ENCODE measurements at places on chromosomes 2 and 18.

GRCh38 chr2:191740759-191741158 is 62.8 kb downstream of the NABP1 start:
- DNase-seq: no peak

DNA sequence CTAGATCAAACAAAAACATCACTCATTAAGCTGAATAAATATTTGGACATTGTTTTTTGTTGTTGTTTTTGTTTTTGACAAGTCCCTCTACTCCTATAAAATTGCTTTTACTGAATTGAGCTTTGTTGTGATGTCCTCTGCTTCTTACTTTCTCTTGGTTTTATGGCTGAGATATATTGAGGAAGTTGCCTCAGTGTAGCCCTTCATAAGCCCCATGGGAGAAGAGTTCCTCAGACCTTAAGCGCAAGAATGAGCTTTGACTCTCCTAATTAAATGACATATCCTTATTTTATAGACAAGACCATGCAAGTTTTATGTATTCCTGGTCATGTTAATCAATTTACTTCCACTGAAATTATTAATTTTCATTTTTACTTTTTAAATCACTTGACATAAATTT is 54.9 kb downstream of the CERKL start:
- no peak for DNase-seq

GRCh38 chr2:27746325-27746724 is 25.2 kb upstream of the MRPL33 start:
- no peak for DNase-seq

DNA sequence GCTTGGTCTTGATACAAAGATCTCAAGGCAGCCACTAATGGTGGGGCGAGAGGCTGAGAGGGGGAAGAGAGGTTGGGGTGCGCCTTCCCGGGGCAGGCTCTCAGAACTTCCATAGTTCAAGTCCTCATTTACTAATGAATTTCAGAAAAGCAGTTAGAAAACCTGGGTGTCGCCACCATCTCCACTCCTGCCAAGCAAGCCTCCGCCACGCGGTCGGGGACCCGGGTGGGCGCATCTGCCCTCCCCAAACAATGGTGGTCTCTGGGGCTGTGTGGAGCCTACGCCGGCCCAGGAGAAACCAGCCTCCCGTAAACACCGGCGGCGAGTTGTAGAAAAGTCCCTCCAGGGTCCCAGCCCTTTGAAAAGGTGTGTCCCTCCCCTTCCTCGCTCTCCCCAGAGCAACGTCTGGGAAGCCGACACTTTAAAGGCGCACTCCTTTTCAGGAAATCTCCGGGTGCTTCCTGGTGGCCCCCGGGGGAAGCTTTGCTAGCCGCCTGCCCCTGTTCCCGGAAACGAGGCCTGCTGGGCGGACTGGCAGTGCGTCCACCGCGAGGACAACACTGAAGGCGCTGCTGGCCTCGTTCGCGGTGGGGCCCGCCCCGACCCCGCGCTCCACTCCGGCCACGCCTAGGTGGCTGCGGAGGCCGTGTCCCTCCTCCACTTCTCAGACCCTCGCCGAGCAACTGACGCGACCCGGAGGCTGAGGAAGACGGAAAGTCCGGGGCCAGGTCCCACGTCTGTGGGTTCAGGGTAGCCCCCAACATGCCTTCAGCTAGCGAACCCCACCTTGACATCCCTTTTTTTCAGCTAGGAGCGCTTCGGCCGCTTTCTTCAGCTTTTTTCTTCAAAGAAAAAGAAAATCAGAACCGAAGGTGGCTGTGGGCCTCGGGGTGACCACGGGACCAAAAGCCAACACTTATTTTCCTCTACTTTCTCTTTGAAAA is 16.8 kb downstream of the EVX2 start:
- no peak for DNase-seq

- DNase-seq: no peak
These were observed 87.1 kb downstream of the ATP9B start for GRCh38 chr18:79156327-79156726.

DNA sequence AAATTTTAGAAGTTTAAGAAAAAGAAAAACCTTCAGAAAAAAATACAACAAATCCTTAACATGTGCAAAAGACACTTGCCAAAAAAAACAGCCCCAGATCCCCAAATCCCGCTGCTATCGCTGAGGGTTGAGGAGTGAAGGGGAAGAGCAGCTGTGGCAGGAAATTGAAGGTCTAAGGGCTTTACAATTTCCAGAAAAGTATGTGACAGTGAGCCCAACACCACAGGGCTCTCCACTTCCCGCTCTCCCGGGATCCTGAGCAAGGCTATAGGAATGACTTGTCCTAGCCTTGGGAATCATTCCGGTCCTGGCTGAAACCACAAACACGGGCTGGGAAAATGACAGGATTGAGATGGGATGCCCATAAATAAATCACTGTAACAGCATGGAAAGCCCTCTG is 191.4 kb downstream of the TMEM163 start:
- no peak for DNase-seq

- no peak for DNase-seq
These were observed 48.0 kb downstream of the FEZ2 start for GRCh38 chr2:36550006-36550405.

- no peak for DNase-seq
These were observed 180.6 kb downstream of the ZNF521 start for GRCh38 chr18:25171334-25171733.

- DNase-seq: no peak
These were observed 654.9 kb upstream of the CNTNAP5 start for GRCh38 chr2:123370186-123370585.

- DNase-seq: peak; percentile 13
These were observed 57.9 kb upstream of the FRZB start for GRCh38 chr2:182924306-182924705.

GRCh38 chr2:61962095-61962984 is 56.9 kb downstream of the COMMD1 start:
- DNase-seq: no peak

- DNase-seq: no peak
These were observed 129.5 kb downstream of the RHBDD1 start for GRCh38 chr2:226965376-226965775.

- DNase-seq: peak; percentile 12
These were observed 52.0 kb upstream of the CHAC2 start for GRCh38 chr2:53715568-53715967.

- DNase-seq: no peak
These were observed 216.6 kb downstream of the SS18 start for GRCh38 chr18:25873833-25874232.

DNA sequence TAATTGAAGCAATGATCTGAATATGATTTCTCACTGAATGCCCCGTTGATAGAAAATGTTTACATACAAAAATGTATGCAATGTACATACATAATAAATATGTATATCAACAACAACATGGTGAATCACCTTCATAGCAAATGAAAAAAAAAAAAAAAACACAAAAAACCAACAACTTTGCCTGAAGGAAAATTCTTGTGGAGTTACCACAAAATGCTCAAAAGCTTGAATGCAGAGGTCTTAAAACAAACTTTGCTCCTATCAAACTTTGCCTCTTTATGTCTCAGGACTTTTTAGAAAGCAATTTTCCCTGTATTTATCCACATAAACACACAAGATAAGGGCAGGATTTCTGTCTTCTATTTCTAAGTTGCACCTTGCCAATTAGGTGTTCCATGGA is 92.9 kb upstream of the SIX2 start:
- DNase-seq: no peak

DNA sequence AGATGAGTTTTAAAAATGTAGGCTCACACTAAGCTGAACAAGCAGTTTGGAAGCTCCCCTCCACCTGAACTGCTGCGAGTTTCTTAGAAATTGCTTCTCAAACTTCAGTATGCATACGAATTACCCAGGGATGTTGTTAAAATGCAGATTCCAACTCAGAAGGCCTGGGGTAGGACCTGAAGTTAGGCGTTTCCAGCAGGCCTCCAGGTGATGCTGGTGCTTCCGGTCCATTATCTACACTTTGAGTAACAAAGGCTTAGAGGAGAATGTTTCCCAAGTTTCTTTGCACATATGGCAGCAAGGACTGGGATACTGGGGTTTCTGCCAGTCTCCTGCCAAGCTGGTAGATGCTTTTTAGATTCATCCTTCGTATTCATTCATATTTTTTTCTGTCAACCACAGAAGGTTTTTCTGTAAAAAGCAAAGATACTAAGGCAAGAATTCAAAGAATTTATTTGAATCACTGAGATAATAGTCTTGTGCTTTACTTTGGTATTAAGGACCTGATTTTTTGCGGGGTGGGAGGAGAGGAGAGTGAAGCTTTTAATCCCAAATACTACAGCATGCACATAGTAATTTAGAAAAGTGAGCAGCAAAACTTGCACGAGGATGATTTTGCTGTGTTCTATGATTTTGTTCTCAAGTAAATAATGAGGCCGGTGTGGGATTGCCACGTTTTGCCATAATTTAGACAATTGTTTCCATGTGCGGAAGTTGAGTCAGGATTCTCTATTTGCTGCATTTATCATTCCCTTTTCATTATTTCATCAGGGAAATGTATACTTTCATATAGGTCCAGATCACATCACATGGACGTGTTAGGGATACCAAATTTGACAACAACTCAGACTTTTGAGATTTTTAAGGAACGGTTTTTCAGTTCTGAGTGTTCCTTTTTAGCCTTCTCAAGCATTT is 137.6 kb upstream of the SPATS2L start:
- peak; percentile 20 for DNase-seq

- DNase-seq: no peak
These were observed 31.7 kb upstream of the COBLL1 start for GRCh38 chr2:164873210-164873908.

GRCh38 chr2:45723857-45724256 is 72.4 kb downstream of the PRKCE start:
- DNase-seq: no peak
